ENCODE measurements at places on chromosomes 3 and 15. TPM values are rescaled to one million over a fixed set of nuclear protein-coding genes. Genes with fewer than 3 reads are reported as not detected.

The ROBO2 gene
- polyA plus RNA-seq, result 9.6 TPM

The PFN2 gene
- polyA plus RNA-seq, result 124 TPM

The GP9 gene
- 0.18 TPM for polyA plus RNA-seq

The CD86 gene
- polyA plus RNA-seq, result 3.3 TPM

The XYLB gene
- polyA plus RNA-seq, result 30.1 TPM

The DPPA2 gene
- 0.03 TPM for polyA plus RNA-seq

The CCR2 gene
- polyA plus RNA-seq, result 1.3 TPM

The LTF gene
- 2.6 TPM for polyA plus RNA-seq

The SLC12A1 gene
- polyA plus RNA-seq, result 0.10 TPM

The LYZL4 gene
- not detected for polyA plus RNA-seq

The GNAT1 gene
- polyA plus RNA-seq, result not detected

The MINAR1 gene
- polyA plus RNA-seq, result 0.99 TPM

The REC114 gene
- 0.15 TPM for polyA plus RNA-seq

The ERICH6 gene
- 0.09 TPM for polyA plus RNA-seq

The CHRNA3 gene
- 26.6 TPM for polyA plus RNA-seq

The SPG21 gene
- polyA plus RNA-seq, result 168 TPM

The GATA2 gene
- polyA plus RNA-seq, result 1.9 TPM
